IPS DF 19.7 (cell line): ENCODE measurements at places on chromosomes 5 and 9.

DNA sequence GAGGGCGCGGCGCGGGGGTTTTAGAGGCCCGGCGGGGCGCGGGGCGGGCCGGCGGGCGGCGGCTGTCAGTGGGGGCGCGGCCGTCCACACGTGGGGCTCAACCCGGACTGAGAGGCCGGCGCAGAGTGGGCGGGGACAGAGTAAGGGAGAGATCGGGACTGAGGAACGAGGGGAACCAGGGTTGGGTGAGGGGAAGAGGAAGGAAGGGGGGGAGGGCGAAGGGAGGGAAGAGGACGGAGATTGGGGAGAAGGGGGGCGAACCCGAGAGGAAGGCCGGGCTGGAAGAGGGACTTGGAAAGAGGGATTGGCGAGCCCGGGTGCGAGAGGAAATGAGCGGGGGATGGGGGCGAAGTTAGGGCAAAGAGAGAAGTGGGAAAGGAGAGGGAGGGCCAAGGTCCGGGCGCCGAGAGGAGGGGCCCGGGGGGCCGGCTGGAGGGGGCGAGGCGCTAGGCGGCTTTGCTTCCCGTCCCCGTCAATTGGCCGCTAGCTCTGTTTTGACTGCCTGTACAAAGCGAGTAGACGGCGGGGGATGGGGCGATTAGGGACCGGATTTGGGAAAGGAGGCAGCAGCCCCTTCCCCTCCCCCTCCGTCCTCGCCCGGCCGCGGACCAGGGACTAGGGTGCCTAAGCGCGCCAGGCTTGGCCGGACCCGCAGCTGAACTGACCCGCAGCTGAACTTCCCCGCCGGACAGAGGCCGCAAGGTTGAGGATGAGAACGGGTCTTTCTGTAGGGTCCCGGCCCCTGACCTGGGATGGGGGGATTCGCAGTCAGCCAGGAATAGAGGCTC, 399 bp upstream of the FBN2 start:
- DNase-seq, result no peak

- no peak for DNase-seq
These were observed 14.5 kb upstream of the AFAP1L1 start for GRCh38 chr5:149257131-149257530.

DNA sequence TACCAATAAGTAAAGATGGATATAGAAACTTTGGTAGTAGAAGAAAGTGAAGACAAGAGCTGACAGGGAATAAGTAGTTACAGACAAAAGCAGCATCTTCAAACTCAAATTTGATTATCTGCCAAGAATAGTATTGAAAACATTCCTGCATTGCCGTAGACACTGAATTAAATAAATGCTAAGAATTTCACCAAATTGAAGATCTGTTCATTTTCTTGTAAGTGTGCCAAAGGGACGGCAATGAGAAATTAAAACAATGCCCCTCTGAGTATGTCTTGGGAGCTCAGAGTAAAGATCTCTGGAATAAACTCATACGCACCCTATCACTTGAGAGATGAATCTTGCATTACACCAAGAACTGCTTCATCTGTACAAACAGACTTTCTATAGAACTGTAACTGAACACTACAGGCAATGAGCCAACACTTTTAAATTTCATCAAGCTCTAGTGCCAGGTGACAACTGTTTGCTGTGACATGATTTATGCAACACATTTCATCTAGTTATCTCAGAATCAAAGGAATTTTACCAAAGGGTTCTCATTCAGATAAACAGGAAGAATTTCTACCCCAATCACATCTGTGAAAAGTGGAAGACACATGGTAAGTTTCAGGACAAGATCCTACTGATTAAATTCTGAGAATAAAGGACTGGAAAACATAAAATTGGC, 66.9 kb downstream of the RFX3 start:
- DNase-seq, result no peak

DNA sequence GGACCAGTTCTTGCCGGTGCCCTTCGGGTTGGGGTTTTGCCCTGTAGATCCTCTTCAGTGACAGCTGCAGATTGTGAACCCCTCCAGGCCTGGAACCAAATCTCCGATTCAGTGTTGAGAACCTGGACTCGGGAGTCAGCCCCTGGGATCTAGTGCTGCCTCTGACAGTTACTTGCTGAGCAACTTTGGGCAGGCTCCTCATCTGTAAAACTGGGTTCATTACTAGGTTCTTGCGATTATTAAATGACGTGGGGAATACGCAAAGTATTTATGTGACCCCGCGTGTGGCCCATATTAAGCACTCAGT, 600 bp downstream of the ERCC6L2 start:
- no peak for DNase-seq

DNA sequence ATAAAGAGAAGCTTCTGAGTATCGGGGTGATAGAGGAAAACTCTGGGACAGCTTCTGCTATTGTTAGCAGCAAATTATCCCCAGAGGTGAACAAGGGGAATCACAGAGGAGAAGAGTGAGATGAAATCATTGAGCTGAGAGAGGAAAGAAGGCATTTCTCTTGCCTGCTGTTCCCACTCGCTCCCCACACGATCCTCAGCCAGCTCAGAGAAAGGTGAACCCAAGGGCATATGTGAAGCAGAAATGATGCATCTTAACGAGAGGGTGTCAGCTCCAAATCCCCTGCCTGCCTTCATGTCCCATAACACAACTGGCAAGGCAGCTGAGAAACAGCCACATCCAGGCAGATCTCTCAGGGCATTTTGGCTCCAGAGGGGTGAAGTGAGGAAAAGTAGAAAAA, 111.6 kb downstream of the BRINP1 start:
- no peak for DNase-seq

DNA sequence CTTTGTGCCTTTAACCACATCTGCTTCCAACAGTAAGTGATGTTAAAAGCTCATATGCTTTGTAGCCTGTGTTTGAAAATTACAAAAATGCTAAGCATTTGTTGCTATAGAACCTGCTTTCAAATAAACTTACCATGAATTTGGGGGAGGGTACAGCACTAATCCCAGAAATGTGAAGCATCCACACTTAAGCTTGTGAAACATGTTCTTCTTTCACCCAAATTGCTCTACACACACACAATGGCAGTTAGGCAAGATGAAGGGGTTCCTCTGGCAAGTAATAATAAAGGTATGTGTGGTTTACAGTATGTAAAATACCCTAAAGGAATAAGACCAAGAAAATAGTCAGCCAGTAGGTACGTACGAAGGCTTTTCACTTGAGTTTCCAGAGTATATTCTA, 165.6 kb downstream of the SMARCA2 start:
- DNase-seq, result no peak

GRCh38 chr5:72167257-72167656, 60.0 kb downstream of the MAP1B start:
- no peak for DNase-seq

DNA sequence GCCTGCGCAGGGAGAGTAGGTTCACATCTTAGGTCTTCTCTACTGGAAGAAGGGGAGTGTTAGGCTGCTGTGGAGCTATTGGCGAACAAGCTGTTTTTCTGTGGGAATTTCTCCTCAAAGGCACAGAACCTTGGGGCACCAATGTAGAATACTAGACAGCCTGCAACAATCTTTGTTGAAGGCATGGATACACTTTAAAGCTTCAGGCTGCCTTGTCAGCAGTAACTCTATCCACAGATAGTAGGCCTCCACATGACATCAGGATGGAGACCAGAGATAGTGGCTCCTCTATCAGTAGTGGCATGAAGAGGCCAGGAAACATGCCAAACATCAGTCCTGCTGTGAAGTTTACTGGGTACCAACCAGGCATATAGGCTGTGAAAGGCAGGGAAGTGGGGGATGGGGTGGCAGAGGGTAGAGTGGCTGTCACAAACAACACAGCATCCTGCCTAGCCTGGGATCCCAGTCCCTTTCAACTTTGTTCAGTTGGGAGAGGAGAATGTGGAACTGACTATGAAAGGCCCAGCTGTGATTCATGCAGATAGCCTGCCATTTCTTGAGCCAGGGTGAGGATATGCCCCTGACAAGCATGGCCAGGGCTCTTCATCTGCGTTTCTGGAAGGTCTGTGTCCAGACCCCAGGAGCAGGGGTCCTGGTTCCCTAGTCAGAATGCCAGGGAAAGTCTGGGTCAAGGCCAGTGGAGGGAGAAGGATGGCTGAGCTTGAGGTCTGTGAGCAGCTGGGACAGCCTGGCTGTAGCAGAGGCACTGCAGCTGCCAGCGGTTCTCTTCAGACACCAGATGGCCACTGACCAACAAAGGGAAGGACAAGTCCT, 1.0 kb upstream of the HK3 start:
- no peak for DNase-seq

- DNase-seq, result no peak
These were observed 111.7 kb downstream of the KCNN2 start for GRCh38 chr5:114473541-114473940.

- DNase-seq, result no peak
These were observed 171.1 kb downstream of the TARS1 start for GRCh38 chr5:33611877-33612276.

DNA sequence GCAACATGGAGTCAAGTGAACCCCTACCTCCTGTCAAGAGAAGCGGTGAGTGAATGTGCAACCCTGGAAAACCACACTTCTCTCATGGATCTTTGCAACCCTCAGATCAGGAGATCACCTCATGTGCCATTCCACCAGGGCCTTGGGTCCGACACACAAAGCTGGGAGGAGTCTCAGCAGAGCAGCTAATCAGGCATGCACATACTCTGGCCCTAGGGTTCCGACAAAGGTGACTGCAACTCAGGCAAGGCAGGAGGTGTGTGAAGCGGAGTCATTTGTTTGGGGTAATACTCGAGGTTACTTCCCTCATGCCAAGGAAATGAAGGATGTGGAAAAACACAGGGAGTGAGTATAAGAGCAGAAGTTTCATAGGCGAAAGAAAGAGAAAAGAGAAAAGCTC, 96.1 kb downstream of the GABRG2 start:
- no peak for DNase-seq

DNA sequence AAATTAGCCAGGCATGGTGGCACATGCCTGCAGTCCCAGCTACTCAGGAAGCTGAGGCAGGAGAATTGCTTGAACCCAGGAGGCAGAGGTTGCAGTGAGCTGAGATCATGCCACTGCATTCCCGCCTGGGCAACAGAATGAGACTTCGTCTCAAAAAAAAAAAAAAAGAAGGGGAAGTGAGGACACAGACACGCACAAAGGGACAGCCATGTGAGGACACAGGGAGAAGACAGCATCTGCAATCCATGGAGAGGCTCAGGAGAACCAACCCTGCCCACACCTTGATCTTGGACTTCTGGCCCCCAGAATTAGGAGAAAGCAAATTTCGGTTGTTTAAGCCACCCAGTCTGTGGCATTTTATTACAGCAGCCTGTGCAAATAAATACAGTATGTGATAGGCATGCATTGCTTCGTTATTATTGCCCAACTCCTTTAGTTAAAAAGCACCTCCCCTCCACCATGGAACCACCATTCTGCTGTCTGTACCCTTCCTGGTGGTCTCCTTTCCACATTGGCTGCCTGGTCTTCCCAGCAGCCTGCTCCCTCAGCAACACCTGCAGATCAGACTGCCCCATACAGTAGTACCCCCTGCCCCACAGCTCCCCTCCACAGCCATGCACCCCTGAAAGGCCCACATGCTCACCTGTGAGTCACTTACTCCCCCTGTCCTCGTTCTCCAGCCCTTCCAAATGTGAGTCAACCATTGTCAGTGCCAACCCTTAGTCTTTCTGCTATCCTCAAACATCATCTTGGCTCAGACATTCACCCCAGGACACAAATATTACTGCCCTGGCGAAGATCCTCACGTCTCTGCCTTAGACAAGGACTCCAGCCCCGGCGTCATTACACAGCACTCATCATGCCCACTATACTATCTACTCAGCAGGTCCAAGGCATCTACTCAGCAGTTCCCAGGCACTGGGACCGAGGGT, 128.8 kb downstream of the ROR2 start:
- no peak for DNase-seq

- DNase-seq, result no peak
These were observed 1.9 kb downstream of the DAP start for GRCh38 chr5:10759111-10759510.

- DNase-seq, result no peak
These were observed 46.2 kb downstream of the RNF145 start for GRCh38 chr5:159163027-159163700.

GRCh38 chr5:94709277-94709676, 90.8 kb downstream of the SLF1 start:
- DNase-seq, result no peak
